ENCODE measurements at places on chromosomes 1 and 21.

DNA sequence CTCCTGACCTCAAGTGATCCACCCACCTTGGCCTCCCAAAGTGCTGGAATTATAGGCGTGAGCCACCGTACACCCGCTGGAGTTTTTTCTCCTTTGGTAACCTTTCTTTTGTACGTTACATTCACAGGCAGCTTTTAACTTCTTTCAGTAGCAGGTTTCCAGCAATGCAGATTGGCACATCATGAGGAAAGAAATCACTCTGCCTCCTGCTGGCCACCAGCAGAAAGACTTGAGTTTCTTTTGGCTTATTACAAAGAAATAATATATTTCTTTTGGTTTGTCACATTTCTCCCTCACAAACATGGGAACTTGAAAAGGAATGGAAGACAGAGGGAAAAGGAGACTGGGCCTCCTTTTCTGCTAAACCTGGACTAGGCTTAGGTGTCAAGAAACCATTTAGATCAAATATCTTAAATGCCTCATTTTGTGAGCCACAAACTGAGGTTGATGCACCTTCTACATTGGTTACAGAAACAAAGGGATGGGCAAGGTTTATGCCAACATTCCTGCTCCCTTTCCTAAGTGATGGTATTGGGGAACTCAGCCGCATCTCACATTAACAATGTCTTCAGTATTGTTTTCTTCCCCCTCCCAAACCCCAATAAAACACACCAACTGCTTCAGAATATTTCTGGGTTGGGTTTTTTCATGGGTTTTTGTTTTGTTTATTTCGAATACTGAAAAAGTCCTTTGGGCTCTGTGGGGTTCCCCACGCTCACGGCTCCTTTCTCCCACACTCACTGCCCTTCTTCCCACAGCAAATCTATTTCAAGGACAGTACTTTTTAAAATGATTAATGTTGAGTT, 7.7 kb downstream of the ENSA start:
- peak; percentile 55 for DNase-seq

- DNase-seq, result no peak
Observed at GRCh38 chr1:67514300-67514699, 84.1 kb upstream of the SERBP1 start.

DNA sequence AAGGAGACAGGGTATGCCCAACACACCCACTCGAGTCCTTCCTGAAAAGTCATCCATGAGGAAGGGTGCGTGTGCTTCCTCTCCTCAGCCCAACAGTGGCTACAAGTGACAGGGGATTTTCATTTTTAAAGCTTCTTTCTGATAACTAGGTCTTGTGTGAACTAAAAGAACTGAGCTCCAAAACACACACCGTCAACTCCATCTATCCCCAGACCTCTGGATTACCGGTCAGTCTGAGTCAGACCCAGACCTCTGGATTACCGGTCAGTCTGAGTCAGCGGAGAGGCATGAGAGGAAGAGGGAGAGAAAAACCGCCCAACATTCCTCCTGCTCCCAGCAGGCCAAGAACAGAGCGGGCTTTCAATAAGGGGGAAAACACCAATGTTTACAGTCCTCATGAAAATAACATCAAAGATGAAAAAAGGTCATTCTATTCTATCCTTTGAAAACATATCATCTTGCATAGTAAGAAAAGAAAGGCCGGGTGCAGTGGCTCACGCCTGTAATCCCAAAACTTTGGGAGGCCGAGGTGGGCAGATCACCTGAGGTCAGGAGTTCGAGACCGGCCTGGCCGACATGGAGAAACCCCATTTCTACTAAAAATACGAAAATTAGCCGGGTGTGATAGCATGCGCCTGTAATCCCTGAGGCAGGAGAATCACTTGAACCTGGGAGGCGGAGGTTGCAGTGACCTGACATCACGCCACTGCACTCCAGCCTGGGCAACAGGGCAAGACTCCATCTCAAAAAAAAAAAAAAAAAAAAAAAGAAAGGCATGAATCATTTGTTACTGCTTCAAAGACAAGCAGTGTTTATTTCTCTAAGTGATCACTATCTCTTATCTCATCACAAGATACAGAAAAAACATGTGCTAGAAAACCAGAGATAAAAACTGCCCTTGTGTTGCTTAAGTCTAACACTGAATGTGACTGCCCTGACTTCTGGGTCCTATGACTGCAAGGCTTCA, 3.4 kb downstream of the PTTG1IP start:
- DNase-seq, result no peak

GRCh38 chr1:178102218-178102617, 8.3 kb downstream of the RASAL2 start:
- DNase-seq, result no peak

DNA sequence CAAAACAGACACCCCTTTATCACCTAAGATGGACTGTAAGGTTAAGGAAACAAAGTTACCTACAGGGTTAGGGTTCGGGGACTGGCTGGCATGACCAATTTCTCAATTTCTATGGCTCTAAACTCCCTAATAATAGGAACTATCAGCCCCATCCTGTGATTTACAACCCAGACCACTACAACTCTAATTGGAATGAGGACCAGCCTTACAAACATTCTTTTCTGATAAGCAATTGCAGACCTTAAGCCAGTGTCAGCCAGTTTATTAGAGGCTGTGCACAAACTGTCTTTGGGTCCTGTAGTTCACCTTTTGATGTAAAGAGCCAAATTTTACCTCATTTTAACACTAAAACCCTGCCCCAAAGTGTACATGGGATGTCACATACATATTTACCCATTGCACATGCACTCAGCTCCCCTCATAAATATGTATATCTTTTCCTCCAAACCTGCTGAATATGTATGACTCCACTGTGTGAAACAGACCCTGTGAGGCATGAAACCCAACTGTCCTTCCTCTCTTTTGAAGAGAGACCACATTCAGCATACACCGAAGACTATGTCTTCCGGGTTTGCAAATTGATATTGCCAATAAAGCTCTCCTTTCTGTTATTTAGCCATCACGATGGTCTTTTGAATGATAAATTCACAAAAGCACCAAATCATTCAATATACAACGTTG, 7.3 kb upstream of the APP start:
- no peak for DNase-seq

DNA sequence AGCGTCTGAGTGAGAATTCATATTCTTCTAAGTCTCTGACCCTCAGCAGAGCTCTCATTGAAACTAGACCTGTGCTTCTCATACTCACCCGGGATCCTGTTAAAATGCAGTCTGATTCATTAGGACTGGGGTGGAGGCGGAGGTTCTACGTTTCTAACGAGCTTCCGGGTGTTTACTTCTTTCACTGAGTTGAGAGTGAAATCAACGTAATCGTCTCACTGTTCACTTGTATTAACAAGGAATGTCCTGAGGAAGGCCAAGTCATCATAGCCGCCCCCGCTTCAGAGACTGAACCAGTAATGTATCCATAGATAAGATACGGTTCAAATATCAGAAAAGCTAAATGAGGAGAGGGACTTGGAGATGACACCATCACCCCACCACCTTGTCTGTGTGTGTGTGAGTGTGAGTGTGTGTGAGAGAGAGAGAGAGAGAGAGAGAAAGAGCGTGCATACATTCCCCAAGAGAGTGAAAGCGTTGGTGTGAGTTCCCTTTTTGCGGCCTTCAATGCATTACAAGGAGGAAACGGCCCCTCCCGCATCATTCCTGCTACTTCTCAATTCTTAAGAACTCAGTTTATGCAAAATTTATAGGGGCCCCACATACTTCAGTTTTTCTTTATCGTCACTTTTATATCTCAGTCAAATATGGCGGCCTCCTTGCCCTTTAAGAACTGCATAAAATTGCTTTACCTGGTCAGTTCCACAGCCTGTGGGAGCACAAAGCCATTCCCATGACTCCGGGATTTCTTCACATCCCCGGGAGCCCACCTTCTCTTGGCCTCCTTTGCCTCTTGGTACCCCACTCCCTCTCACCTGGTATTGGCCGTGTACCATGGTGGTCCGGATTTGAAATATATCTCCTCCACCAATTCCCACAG, 19.8 kb downstream of the KMO start:
- DNase-seq, result peak; percentile 55

GRCh38 chr1:188937965-188938551, 1539.6 kb downstream of the BRINP3 start:
- DNase-seq, result no peak

DNA sequence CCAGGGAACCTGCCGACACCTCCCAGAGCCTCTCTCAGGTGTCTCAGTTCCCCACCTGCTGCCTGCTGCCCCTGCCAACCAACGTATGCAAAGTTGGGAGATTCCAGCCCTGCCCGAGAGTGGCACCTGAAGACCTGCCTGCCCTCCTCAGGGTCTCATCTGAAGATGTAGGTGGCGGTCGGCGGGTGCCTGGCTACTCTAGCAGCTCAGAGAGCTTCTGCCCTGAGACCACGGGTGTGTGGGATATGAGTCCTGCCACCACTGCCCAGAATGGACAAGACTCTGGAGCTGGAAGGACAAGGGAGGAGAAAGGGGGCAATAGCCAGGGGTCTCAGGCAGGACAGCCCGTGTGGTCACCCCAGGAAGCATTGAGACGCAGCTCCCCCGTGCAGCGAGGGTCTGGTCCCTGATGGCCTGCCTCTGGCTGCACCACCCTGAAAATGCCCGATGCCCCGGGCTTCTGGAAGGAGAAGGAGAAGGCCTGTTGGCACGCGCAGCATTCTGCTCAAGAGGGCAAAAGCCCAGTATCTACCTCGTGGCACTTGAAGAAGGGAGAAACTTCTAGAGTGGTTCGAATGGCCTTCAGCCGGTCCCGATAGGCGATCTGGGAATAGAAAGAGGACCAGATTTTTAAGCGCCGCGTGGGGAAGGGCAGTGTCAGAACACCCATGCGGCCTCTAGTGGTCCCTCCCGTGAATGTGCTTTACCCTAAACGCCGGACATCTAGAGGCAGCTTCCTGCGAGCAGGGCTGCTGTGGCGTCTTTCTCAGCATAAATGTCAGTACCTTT, 88.8 kb downstream of the STUM start:
- no peak for DNase-seq

- DNase-seq, result peak; percentile 60
Observed at GRCh38 chr1:19664453-19665185, at the start of gene HTR6. TSS of gene HTR6 (plus strand) at chr1:19664875. CDS start at chr1:19665754, 879 bp downstream.

GRCh38 chr1:70659891-70660290, 248.8 kb downstream of the CTH start:
- no peak for DNase-seq

DNA sequence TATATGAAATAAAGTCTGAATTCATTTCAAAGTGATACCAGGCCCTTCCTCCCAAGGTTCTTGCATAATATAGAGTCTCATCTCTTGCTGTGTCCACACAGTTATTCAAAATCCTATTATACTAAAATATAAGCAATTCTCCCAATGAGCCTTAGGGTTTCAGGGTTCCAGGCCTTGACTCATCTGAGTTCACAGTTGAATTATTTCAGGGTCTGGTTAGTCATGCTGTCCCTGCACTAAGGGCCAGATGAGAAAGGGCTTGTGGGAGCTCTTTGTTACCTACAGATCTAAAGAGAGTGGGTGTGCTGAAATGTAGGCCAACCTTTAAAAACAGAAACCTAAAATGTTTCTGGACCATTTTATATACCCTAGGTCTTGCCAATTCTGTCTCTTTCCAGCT, 337.5 kb upstream of the LRRC7 start:
- DNase-seq, result no peak

DNA sequence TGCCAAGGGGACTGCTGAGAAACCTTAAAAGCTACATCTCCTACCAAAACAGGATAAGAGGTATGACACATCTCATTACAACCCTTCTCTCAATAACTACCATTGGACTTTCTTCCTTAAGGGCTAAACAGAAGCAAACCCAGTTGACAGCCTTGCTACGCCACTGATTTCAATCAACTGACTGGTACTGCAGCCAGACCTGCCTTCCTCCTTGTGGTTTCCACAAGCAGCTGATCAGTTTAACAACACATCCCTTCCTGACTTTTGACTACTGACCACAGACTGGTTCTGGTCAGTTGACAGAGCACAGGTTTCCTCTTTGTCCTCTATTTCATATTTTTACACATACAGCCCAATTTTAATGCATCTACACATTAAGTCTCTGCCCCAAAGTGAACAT, 108.8 kb downstream of the ADAMTS1 start:
- DNase-seq, result no peak

- no peak for DNase-seq
Observed at GRCh38 chr1:205246351-205247119, 18.8 kb downstream of the TMCC2 start.

DNA sequence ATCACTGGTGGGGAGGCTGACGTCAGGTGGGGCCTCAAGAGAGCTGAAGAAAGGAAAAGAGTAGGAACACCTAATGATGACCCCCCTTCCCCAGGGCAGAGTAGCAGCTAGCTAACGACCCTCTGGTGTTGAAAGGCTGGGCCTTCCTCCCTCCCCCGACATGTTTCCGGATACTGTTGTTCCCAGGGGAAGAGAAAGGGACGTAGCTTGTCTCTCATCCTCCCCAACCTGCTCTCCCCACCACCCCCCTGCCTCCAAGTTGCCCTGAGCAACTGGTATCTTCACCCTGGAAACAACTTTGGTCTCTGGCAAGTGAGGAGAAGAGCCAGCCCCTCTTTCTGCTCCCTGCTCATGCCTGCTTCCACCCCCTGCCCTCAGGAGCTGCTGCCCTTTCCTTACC, 2.4 kb downstream of the SEMA6C start:
- no peak for DNase-seq

GRCh38 chr1:6471970-6472368, 6.0 kb upstream of the TNFRSF25 start:
- DNase-seq, result no peak

GRCh38 chr1:182658055-182658454, 26.3 kb downstream of the RGS8 start:
- no peak for DNase-seq

- DNase-seq, result no peak
Observed at GRCh38 chr1:160020196-160020595, 11.6 kb downstream of the PIGM start.

DNA sequence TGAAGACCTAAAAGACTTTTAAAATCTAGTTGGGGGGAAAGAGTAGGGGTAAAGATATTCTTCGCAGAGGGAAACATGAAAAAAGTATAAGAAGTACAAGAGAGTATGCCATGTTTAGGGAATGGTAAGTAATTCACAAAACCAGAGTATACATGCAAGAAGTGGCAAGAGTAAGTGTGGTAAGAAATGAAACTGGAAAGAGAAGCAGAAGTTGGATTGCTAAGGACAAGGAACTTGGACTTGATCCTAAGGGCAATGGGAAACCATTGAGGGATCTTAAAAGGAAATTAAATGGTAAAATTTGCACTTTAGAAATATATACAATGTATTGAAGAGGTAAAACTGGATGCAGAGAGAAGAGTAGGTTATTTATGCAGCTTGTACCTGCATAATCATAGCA, 9.2 kb upstream of the ZNF644 start:
- DNase-seq, result no peak

GRCh38 chr21:35818597-35818996, 241.7 kb downstream of the SETD4 start:
- DNase-seq, result no peak

- DNase-seq, result no peak
Observed at GRCh38 chr21:34906401-34906800, 142.7 kb downstream of the RUNX1 start.

GRCh38 chr1:72010094-72010431, 272.3 kb downstream of the NEGR1 start:
- no peak for DNase-seq

- DNase-seq, result no peak
Observed at GRCh38 chr1:53093778-53094532, 31.9 kb downstream of the PODN start.

Data from stimulated activated CD4-positive, alpha-beta T cell treated with anti-CD3 and anti-CD28 coated beads, Interleukin-4, amount 100 ng/mL, for 1 hour (primary cell).